ENCODE measurements at places on chromosomes 2 and 18.

GRCh38 chr2:60554074-60554645, 706 bp upstream of the BCL11A start:
- DNase-seq: peak; percentile 59

DNA sequence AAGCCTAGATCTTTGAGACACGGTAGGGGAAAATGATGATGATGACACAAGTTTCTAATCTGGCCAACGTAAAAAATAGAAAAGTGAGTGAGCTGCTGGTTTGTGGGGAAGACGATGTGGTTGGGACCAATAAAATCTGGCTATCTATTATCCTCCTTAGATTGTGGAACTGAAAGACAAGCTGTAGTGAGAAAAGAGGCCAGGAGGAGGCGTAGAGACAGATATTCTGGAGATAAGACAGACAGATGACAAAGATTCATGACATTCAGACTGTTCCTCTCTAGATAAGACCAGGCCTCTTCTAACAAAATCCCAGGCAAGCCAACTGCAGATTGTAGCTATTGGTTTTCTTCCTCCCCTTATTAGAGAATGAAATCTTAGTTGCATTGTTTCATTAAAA, 376.3 kb upstream of the UBE2E3 start:
- peak; percentile 4 for DNase-seq

DNA sequence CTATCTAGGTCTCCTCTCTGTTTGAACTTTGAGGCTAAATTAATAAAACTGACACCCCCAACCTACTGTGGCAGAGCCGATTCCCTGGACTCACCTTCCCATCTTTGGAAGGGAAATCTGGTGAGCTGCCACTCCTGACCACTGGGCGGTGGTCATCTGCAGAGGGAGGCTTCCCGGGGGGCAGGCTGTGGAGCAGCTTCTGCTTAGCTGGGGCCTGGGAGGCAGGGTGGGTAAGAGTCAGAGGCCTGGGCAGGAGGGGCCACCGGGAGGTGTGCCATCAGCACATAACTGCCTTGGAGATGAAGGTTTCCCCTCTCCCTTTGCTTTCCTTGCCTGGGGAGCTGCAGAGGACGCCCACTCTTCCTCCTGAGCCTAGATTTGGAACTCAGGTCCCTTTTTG, 2.3 kb upstream of the NPPC start:
- no peak for DNase-seq

- no peak for DNase-seq
Measured at GRCh38 chr2:64737547-64737946, 83.8 kb upstream of the SERTAD2 start.

GRCh38 chr2:230678451-230678850, 34.2 kb upstream of the CAB39 start:
- peak; percentile 55 for DNase-seq

DNA sequence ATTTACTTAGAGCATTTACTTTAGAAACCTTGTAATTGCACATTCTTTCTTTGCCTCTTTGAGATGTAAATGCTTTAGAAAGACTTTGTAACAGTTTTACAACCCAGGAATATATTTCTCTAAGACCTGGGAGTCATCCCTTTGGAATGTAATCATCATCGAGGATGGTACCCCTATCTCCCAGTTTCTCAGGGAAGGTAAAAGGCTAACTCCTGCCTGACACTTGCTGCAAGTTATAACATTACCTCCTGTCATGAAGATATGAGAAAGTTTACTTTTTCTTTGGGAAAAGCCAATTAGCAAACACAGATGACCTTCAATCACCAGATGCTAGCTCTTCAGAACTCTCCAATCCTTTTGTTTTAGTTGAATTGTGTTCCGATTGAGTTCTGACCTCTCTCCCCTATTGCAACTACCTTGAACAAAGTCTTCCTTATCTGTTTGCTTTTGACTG, 420.3 kb upstream of the FSIP2 start:
- no peak for DNase-seq

GRCh38 chr2:9918275-9918674, 33.2 kb upstream of the GRHL1 start:
- no peak for DNase-seq

- DNase-seq: no peak
Measured at GRCh38 chr2:29220506-29221270, 105.5 kb downstream of the CLIP4 start.

DNA sequence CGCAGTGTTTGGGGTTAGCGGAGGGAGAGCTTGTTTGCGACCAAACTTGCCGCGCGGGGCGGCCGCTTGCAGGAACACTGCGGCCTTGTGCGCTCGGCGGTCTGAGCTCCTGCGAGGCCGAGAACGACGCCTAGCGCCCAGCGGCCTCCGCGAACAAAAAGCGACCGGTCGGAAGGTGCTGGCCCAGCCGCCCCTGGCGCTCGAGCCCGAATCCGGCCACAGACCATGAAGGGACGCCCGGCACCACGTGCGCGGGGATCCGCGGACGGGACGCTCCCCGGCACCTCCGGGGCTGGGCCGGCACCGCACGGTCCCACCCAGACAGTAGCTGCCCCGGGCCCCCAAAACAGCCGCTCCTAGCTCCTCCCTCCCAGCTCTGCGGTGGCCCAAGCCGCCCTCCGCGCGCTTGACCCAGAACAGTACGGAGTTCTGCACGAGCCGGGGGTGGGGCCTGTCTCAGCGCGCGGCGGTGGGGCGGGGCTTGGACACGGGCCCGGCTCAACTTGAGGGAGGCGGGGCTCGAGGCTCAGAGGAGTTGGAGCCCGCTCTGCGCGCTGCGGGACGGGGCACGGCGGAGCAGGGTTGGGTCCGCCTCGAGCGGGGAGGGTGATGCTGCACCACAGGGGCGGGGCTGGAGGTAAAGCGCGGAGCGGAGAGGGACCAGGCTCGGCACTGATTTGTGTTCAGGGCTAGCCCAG, 664 bp upstream of the IMPA2 start:
- DNase-seq: peak; percentile 96

- no peak for DNase-seq
Measured at GRCh38 chr2:178536037-178536436, 55.8 kb downstream of the PLEKHA3 start.

Data from hematopoietic multipotent progenitor cell treated with erythropoietin and hydrocortisone succinate and interleukin-3 and kit ligand, for 8 days (in vitro differentiated cells).